ENCODE measurements at places on chromosomes 4 and X.
A peak's percentile ranks its signal among the peaks of the same experiment; 100 is the strongest.

GRCh38 chr4:29079260-29079659 is 1640.9 kb upstream of the PCDH7 start:
- DNase-seq: no peak

- no peak for DNase-seq
Measured at GRCh38 chr4:121122661-121123060, 41.5 kb downstream of the TNIP3 start.

DNA sequence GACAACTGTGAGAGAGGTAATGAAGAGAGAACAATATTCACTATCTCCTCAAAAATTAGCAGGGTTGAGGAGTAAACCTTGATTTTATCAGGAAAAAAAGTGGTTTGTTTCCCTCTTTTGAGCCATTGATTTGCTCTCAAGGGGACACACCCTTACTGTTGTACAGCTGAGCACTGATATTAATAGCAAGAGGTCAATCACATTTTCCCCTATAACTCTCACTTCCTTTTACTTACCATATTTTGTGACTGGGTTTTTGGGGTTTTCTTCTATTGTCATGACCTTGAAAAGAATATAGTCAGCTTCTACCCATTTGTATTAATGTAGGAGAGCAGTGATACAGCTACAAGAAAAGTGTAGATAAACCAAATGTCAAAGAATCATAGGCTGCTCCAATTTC is 70.2 kb upstream of the LONRF3 start:
- no peak for DNase-seq

DNA sequence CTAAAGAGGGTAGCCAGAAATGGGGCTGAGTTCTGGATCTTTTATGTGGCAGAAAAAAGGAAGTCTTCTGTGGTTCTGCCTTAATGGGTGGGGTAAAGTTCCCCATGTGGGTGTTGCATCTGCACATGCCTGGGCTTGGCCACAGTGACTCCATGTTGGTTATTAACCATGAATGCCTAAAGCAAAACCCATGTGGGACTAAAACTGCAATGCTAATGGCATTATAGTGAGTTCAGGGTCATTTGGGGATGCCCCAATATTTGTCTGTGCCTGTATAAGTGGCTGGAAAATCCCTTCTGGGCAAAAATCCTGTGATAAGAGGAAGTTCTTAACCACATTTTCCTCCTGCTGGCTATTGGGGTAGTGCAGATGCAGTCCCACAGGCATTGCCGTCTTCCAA is 857.4 kb downstream of the FAT4 start:
- no peak for DNase-seq

DNA sequence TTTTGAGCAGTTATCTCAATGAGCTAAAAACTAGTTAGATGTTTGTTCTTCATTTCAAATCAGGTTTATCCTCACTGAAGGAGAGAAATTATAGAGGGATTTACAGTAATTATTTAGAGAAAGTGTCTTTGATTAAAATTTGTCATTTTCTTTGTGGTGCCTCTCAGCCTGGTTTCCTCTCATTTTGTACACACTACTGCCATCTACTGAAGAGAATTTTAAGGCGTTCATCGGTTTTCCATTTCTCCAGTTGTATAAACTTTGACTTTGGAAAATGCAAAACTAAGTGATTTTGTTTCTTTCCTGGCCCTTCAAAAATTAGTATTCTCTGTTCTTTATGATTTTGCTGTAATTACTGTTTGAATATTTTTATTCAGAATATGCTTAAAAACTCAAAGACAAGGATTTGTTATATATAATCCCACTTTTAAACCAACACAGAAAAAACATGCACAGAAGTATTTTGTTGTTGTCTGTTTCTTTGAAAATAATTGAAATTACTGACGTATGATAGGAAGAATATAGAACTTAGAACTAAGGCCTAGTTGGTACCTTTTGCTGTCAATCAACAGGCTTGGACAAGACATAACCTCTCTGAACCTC is 34.4 kb upstream of the ANXA3 start:
- DNase-seq: no peak

DNA sequence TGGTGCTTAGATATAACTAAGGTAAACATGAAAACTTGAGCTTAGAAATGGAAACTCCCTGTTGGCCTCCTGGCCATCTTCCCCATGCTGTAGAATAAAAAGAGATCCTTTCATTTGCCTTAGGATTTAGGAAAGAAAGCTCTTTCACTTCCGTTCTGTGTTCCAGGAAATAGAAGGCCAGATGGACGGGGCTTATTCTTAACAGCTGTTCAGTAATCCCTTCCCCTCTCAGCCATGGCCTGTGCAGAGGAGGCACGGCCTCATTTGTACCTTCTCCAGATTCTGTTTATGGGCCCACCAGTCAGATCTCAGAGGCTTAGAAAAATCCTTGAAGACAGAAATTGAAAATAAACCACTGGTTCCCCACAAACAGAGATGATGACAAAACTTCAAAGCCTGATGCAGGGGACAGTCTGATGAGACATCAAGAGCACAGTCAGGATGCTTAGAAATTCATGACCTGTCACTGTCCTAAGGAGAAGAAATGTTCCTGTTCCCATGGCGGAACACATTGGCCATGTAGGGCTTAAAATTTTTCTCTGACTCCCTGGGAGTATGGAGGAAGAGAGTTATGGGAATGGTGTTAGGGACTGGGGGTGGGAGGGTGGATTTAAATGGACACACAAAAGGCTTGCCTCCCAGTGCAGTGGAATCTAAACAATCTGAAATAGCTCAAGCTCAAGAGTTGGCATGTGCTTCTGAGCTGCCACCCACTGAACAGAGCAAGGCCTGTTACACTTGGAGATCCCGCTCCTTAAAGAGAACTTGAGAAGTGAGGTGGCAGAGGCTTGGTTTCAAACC is 188.8 kb downstream of the SOWAHB start:
- no peak for DNase-seq

GRCh38 chr4:17168571-17168970 is 270.1 kb upstream of the LDB2 start:
- no peak for DNase-seq

- DNase-seq: peak; percentile 13
Measured at GRCh38 chrX:101550751-101551379, 518 bp downstream of the ARMCX1 start.

- DNase-seq: no peak
Measured at GRCh38 chr4:111991797-111992196, 153.5 kb upstream of the FAM241A start.

DNA sequence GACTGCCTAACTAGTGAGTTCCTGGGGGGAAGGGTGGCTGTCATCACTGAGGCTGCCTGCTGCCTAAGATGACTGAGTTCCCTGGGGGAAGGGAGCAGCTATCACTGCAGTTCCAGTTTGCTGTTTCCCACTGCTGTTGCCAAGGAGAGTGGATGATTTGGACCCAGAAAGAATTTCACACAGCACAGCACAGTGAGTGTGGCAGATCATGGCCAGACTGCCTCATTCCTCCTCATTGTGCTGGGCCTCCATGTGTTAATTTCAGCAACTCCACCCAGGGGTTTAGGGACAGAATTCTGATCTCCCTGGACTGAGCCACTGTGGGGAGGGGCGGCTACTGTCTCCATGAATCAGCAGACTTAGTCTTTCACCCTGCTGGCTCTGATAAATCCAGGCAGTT is 125.0 kb downstream of the TEX13C start:
- DNase-seq: no peak

GRCh38 chr4:114549638-114550037 is 49.0 kb upstream of the UGT8 start:
- DNase-seq: no peak

GRCh38 chr4:139599594-139600374 is 43.8 kb upstream of the SETD7 start:
- DNase-seq: no peak

GRCh38 chr4:169756971-169757574 is 671 bp downstream of the HPF1 start:
- no peak for DNase-seq

GRCh38 chr4:145260091-145260490 is 79.7 kb upstream of the OTUD4 start:
- DNase-seq: no peak

GRCh38 chrX:107448625-107448997 is 841 bp upstream of the FRMPD3 start:
- DNase-seq: no peak

DNA sequence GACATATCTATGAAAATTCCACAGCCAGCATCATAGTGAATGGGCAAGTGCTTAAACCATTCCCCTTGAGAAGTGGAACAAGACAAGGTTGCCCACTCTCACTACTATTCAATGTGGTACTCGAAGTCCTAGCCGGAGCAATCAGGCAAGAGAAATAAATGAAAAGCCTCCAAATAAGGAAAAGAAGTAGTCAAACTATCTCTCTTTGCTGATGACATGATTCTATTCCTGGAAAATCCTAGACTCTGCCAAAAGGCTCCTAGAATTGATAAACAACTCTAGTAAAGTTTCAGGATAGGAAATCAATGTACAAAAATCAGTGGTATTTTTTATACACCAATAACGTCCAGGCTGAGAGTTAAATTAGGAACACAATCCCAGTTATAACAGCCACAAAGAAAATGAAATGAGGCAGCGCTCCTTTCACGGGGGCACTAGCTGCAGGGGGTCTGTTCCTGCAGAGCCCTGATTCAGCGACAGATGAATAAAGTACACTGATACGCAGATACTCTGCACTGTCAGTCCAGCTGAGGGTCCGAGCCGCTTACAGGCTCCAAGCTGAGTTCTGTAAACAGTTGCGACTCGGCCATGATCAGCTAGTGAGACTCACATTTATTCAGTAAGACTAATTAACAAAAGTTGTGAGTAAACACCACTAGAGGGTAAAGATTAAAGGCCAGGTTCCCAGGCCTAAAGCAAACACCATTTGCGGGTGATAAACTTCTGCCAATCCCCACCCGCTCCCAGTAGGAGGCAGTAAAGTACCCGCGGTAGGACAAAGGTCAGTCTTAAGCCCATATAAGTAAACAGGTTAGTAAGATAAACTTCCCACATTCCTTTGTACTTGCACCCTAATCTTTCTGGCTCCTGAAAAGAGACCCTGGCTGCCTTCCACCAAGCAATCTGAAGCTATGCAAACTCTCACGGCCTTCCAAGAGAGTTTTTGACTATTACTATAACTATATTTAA is 290.6 kb upstream of the GRID2 start:
- DNase-seq: no peak

GRCh38 chrX:54423161-54423888 is 16.9 kb upstream of the TSR2 start:
- DNase-seq: no peak

DNA sequence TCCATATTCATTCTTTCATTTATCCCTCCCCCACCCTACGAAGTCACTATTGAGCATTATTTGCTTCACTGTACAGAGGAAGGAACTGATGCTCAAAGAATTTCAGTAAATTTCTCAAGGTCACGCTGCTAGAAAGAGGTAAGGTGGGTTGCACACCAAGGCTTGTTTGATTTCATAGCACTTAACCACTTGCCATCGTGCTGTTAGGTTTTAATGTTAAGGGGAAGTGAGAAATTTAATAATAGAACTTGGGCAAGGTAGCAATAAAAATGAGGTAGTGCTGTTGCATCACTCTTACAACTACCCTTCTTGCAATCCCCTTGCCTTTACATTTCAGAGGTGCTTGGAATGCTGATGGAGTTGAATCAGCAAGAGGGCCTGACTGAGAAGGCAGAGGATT is 343.1 kb downstream of the MID1IP1 start:
- no peak for DNase-seq

- peak; percentile 60 for DNase-seq
Measured at GRCh38 chrX:17689971-17690409, 47.3 kb upstream of the SCML1 start.

DNA sequence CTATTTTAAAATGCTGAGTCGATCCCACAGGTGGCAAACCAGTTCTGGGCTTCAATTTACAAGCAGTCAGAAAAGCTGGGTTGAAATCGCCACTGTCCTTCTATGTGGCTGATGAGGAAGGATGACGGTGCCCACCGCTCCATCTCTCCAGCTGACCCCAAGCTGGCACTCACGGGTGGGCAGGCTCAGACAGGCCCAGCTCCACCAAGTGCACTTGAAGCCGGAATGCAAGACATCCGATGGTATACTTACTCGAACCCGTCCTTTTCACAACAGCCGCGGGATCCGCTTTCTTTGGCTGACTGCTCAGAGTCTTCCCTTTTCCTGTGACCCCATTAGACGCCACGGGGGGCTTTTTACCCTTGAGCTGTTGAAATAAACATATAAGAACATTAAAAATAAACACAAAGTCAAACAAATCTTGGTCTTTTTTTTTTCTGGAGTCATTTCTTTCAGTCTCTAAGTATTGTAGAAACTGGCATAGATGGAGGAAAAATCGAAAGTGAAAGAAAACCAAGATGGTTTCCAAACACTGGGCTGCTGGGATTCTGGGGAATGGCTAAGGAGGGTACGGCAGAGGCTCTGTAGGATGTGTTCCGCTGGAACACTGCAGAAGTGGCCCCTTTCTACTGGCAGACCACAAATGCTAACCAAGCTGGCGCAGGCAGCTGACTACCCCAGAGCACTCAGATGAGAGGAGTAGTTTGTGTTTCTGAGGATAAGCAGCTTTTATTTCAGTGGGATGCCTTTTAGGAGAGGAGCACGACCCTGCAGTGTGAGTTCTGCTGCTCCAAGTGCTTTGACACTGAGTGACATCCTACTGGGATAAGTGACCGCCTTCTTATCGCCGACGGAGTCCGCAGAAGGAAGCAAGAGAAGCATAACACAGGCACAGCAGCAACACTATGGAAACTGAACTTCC is 160.9 kb downstream of the AFAP1 start:
- no peak for DNase-seq

GRCh38 chrX:14641681-14642655 is 112.6 kb downstream of the GLRA2 start:
- DNase-seq: no peak

- DNase-seq: no peak
Measured at GRCh38 chr4:137090951-137091350, 441.3 kb downstream of the PCDH18 start.

DNA sequence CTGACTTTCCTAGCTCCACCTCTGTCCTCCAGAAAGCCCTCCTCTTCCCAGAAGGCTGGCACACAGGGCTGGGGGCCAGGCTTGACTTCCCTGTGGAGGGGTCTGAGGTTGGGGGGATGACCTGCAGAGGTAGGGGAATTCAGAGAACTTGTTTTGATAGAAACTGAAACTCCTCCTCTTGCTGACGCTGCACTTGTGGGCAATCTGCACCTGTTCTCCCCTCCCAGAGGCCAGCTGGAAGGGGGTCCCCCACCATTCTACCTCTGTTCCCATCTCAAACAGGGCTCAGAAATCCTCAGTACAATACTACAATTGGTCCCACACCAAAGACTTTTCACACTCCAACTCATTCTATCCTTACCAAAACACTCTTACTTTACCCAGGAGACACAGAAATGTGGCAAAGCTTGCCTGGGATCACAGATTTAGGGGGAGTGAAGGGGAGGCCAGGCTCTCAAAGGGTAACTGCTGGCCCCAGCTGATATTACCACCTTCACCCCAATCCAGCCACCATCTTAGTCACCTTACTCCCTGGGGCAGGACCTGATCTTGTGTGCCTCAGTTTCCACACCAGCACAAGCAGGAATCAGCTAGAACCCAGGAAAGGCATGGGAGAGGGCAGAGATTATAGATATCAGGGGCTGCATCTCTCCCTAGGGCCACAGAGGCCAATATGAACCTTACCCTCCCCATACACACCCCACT is 18.5 kb downstream of the OTUD5 start:
- no peak for DNase-seq

- no peak for DNase-seq
Measured at GRCh38 chrX:85107407-85107806, 103.7 kb downstream of the APOOL start.
